Mucosa of descending colon (tissue), 3 donors: ENCODE measurements at places on chromosomes 5 and 9. TPM values are rescaled to one million over a fixed set of nuclear protein-coding genes. Genes with fewer than 3 reads are reported as not detected.

Gene CCL28
- 108 TPM for total RNA-seq

Gene RRAGA
- total RNA-seq = 83.3 TPM

Gene ANKRD31
- 0.17 TPM for total RNA-seq

Gene ADGRD2
- not detected for total RNA-seq

Gene PCDHGB6
- total RNA-seq = 2.3 TPM

Gene PAEP
- total RNA-seq = not detected

Gene TNC
- total RNA-seq = 48.0 TPM

Gene PCDHGB4
- 5.3 TPM for total RNA-seq

Gene TUSC1
- total RNA-seq = 16.6 TPM

Gene CDH9
- total RNA-seq = not detected

Gene CCNI2
- 12.0 TPM for total RNA-seq

Gene FAXDC2
- total RNA-seq = 55.9 TPM

Gene DBN1
- 61.8 TPM for total RNA-seq

Gene CTNND2
- 0.70 TPM for total RNA-seq

Gene OR2Y1
- not detected for total RNA-seq

Gene RNF14
- 69.1 TPM for total RNA-seq

Gene FAM221B
- total RNA-seq = not detected

Gene RICTOR
- total RNA-seq = 41.9 TPM

Gene EQTN
- total RNA-seq = 2.3 TPM

Gene FOXD4L3
- 0.17 TPM for total RNA-seq

Gene CATSPER3
- total RNA-seq = 1.3 TPM

Gene TAF11L5
- not detected for total RNA-seq

Gene PTPRD
- 113 TPM for total RNA-seq

Gene RFK
- 86.2 TPM for total RNA-seq

Gene CBY3
- not detected for total RNA-seq

Gene PNPLA7
- 17.2 TPM for total RNA-seq
